ENCODE measurements at places on chromosomes 6 and 20.

GRCh38 chr6:117329926-117330325 is 64.6 kb downstream of the VGLL2 start:
- no peak for DNase-seq

- DNase-seq, result no peak
Measured at GRCh38 chr6:48743738-48744137, 632.7 kb upstream of the PTCHD4 start.

DNA sequence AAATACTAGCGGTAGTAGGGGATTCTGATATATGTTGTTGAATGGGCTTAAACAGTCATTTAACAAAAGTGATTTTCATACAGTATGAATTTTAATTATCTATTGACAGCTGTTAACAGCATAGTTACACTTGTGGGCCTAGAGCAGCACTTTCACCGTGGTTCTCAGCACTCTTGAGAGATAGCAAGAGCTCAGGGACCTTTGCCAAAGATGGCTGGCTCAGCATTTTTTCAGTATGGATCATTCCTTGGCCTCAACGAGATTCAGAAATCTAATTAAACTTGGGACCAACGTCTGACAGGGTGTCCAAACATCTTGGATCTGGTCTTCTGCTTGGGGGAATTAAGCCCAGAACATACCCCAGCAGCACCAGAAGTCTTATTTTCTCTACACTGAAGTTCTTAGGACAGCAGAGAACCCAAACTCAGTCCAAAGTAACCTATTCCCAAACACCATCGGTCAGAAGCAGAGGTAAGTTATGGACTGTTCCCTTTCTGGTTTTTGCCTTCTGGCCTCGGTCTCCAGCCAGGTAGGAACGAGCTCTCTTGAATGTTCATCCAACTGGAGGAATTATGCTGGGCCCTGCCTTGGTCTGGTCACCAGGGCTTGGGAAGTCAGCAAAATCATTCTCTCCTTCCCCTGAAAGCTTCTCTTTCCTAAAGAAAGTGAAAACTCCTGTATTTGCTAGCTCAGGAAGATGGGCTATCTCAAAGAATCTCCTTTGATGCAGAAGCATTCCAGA is 25.7 kb downstream of the PRPH2 start:
- DNase-seq, result no peak

DNA sequence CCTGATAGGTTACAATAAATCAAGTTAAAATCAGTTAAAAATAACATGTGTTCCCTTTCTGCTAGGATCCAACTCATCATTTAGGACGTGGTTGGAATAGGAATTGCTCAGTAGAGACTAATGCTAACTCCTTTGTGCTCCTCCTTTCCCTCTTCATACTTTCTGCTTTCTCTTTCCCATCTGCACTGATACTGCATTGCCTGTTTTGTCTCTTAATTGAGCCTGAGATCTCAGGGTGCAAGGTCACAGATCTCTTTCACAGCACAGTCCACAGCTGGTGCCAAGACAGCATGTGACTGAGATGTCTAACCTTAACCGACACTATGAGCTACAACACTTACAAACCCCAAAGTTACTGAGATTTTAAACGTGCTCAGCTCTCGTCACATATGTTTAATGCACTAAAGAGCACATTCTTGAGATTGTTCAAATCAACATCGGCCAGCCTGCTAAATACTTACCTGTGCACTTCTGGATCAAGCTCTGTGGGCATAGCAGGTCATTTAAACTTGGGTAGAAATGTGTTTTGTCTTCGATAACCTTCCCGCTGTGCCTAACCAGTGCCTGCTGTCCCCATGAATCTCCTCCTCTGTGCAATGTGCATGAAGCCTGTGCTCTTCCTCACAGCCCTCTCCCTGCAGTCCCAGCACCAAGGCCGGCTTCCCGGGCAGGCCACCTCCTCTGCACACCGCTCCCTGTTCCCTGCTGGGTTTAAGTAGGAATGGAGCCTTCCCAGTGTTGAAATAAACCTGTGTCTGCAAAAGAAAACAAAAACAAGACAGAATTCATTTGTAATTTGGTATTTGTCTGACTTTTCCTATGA is 39.6 kb upstream of the AFDN start:
- DNase-seq, result no peak

GRCh38 chr20:6709910-6710595 is 57.4 kb upstream of the BMP2 start:
- no peak for DNase-seq

DNA sequence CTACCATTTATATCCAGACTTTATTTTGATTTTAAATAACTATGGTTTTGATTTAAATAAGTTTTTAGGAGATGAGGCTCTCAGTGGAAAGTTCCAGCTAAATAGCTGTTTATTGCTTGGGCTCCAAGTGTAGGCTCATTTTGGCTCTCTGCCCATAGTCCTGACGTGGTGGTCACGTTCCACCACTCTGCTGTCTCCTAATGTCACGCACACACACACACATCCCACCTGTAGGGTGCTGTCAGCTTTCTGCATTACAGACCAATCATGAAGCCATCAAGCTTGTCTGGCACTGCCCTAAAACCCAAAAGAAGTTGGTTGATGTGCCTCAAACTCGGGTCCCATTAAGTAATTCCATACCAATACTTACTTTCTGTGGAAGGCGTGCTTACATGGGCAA is 45.4 kb downstream of the PANK2 start:
- no peak for DNase-seq
